ENCODE measurements at places on chromosomes 11 and 22.

DNA sequence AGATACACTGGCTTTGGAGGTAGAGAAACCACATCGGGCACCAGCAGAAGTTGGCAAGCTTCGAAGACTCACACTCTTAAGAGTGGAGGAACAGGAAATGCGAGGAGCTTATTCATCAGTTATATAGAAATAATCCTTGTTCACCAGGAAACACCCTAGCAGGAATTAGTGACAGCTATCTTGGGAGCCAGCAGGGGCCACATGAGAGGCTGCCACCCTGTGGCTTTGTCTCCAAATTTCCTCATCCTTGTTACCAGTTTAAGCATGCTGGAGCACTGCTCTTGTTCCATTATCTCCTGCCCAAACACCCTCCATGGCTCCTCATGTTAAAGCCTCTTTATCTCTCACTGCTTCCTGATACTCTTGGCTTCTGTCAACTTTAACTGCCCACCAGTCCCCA, 131.0 kb downstream of the PLEKHA7 start:
- DNase-seq, result no peak

- DNase-seq, result no peak
Observed at GRCh38 chr11:125886997-125887372, 483 bp upstream of the HYLS1 start.

DNA sequence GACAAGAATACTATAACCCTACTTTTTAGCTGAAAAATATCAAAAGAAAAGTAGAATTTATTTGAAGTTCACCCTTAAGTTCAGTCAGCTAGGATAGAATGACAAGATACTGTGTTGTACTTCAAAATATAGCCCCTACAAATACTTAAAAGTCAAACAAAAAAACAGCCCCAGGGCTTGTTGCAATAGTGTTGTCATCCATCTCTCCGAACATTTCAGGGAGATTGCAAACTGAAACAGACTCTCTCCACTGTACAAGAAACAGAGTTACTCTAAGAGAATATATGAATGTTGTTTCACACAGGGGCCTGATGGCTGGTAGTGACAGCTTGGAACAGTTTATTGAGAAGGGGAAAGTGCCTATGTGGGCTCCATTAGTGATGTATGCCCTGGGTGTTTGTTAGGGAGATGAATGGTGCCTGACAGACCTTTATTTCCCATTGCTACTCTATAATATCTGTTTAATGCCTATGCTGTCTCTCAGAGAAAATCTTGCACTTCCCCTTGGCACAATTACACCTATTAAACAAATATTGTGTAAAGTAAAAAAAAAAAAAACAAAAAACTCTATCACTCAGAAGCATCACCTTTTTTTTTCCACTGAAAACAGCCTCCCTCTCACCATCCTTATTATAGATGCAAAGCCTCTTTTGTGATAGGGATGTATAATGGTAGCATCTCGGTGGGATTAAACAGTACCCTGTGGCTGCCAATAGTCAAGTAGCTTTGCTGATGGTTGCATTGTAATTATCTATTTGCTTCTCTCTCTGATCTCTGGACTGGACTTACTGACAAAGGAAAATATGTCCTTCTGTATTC, 506.3 kb upstream of the LUZP2 start:
- DNase-seq, result no peak

GRCh38 chr11:76276046-76276780, 69.9 kb upstream of the WNT11 start:
- no peak for DNase-seq

DNA sequence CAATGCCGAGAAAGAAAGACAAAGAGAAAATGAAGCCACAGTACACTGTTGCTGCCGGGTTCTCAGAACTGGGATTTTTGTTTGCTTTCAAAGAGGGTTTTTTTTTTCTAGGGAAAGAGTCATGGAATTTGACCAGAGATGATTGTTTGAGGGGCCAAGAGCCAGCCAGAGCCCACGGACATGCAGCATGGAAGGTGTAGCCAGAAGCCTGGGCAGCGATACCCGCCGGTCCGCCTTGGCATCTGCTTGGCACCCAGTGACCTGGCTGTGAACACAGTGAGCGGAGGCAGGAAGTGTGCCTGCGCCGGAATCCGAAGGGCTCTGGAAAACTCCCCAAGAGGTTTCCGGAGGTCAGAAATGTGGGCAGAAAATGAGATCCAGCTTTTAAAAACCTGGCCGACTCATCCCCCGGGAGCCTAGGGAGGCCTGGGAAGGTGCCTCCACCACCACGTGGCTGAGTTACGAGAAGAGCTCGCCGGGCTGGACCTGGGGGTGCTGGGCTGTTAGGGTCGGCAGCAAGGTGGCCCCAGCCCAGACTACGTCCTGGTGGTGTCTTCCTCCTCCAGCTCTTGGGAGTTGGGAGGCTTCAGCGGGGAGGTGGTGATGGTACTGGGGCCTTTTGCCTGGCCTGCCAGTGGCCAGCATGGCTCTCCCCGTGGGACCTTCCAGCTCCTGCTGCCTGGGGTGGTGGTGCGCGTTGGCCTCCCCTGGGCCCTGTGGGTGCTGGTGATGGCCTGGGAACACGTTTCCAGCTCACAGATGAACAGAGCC, 61.6 kb upstream of the PPARA start:
- DNase-seq, result no peak

GRCh38 chr22:28183078-28183860, 264.2 kb upstream of the PITPNB start:
- no peak for DNase-seq

DNA sequence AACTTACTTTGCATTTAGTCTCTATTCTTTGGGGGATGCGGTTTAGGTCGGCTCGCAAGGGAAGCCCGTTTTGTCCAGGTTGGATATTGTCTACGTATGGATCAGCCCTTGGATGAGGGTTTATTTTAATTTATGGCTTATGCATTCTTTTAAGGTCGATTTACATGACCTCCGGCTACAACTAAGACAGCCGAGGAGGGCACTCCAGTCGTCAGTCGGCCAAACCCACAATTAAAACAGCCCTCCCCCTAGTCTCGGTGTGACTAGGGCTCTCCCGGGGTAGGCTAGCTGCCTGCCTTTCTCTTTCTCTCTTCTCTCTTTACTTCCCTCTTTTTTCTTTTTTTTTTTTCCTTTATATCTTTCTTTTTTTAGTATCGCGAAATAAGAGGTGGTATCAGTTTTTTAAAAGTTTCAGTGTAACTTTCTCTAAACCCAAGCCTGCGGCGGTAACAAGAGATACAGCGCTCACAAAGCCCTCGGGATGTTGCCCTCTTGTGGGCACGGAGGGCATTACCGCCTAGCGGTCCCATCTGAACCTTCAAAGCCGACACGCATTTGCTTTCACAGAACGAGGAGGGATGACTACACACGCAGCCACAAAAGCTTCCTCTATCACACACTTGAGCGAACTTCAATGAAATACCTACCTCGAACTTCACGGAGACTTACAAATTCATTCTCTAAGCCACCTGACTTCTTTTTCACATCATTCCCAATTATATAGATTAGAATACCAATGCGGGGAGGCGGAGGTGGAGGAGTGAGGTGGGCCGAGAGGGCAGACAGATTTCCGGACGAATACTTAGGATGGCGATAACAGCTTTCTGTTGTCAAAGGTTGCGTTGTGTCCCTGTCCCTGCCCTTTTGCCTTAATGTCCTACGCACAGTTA, 132.3 kb upstream of the C11orf58 start:
- DNase-seq, result no peak

DNA sequence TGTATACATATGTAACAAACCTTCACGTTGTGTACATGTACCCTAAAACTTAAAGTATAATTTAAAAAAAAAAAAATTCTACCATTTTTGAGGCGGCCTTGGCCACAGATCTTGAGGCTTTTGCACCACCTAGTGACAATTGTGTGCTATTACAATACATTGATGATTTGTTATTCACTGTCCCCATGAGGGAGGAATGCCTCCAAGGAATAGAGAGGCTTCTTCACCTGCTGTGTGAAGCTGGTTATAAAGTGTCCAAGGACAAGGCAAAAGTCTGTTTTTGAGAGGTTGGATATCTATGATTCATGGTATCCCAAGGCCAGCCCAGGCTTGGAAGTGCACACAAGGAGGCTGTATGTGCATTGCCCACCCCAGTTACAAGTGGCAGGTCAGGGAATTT, 30.7 kb downstream of the SLC22A25 start:
- no peak for DNase-seq

- DNase-seq, result no peak
Observed at GRCh38 chr11:63227521-63228107, 15.8 kb downstream of the SLC22A25 start.

DNA sequence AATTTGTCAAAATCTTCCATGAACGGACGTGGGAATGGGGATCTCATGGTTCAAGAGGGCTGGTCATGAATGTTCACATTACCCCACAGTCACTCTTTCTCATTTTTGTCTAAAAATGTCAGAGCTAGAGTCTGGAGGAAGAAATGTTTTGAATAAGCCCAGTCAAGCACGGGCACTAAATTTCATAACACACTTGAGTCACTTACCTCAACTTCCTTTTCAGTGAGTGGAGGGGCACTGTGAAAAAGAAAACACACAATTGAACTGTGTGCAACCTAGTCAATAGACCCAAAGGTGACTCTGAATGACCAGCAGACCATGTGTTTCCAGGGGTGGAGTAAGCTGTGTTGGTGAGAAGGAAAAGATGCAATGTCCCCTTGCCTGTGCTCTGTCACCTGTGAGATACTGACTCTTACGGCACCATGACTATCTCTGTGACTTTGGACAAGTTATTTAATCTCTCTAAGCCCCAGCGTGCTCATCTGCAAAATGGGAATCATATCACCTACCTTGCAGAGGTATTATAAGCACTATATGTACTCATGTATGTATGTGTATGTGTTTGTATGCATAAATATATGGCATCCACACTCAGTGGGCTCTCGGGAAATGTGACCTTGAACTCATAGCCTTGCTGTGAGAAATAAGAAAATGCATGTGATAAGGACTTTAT, 38.2 kb upstream of the LYVE1 start:
- DNase-seq, result no peak

GRCh38 chr11:29162491-29162890, 854.3 kb downstream of the KCNA4 start:
- no peak for DNase-seq

DNA sequence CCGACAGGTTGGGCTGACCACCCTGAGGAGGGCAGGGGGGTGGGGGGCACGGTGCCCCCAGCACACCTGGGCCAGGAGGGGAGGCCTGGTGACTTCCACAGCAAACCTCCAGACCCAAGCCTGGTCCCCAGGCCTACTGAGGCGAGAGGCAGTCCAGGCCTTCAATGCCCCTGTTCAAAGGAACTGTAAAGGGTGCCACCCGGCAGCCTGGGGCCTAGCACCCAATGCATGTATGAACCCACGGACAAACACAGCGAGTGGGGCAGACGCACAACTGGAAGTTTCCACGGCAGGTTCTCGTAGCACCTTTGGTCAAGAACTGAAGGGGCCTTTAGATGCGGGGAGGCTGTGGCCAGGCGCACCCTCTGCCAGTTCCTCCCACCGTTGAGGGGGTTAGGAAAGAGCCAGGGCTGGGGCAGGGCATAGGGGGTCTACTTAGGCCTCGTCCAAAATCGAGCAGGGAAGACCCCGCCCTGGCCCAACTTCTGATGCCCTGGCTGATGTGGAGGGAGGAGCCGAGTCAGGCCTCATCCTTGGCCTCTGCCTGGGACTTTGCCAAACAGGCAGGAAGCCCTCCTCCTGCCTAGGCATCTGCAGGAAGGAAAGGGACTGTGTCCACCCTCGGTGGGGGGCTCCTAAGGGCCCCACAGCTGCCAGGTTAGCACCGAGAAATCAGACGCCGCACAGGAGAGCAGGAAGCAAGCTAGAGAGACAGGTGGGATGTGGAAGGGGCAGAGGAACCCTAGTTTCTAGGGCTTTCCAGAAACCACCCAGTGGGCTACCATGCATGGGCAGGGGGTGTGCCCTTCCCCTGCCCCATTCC, 6.6 kb downstream of the CBX6 start:
- DNase-seq, result no peak

DNA sequence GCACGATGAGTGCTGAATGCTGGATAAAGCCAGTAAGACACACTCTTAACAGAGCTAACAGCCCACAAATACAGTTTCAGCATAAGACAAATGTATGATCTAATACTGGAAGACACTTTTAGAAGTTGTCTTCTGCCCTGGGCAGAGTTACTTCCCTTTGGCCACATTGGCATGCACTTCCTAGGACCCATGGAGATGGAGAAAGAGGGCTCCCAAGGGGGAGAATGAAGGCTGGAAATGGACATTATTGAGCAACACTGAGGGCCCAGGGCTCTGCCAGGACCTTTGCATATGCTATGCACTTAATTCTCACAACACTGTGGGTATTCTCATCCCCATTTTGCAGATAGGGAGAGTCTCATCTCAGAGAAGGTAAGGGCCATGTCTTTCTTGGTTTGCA, 123.1 kb downstream of the ADAMTS15 start:
- DNase-seq, result no peak

- no peak for DNase-seq
Observed at GRCh38 chr11:102799681-102800340, 1.9 kb upstream of the MMP1 start.

DNA sequence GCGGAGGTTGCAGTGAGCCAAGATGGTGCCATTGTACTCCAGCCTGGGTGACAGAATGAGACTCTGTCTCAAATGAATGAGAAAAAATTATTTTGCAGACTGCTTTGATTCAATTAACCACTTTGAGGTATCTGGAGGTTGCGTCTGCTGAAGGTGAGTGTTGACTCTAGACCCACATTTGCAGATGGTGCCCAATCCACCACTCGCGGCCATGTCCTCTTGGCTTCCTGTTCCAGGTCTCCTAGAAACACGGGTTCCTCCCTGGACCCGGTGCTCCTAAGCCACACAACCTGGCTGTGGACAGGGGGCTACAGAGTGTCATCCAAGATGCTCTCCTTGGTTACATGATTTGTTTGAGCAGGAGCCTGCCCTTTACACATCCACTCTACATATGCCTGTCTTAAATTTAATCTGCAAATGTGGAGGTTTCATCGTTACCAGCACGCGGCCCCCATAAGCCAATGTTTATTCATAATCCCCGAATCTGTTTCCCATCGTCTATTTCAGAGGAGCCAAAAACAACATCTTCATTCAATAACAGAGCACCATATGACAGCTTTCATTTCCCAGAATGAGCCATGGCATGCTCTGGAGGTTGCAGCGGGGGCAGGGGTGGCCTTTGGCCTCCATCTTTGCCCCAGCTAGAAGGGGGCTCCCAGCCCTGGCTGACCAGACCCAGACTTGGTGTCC, 377.2 kb downstream of the CTTN start:
- DNase-seq, result no peak

GRCh38 chr11:73416786-73417185, 40.6 kb downstream of the RELT start:
- no peak for DNase-seq

- no peak for DNase-seq
Observed at GRCh38 chr11:69950120-69950519, 128.0 kb upstream of the ANO1 start.

GRCh38 chr11:22554221-22554620, 71.4 kb downstream of the FANCF start:
- DNase-seq, result no peak

DNA sequence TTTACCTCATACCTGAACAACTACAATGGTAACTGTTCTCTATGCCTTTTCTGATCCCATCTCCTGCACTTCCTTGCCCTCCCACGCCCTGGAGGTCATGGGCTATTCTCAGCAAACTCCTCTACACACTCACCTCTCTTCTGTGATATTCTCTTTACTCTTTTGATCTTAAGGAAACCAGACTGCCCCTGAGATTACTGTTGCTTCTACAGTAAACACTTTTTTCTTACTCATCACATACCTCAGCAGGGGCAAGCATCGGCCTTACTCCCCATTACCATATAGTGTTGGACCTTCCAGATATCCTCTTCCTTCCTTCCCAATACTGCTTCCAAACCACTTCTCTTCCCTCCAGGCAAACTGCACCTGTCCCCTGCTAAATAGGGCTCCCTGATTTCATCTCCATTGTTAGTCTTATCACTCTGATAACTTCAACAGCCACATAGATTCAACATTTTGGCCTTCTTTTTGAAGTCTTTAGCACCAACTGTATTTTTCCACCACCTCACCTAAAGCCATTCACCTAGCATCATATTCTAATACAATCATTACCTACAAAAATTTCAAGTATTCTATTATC, 141.2 kb downstream of the RBFOX2 start:
- DNase-seq, result no peak

Data from esophagus squamous epithelium (tissue), 5 donors.